ENCODE measurements at places on chromosomes 2 and 18.

DNA sequence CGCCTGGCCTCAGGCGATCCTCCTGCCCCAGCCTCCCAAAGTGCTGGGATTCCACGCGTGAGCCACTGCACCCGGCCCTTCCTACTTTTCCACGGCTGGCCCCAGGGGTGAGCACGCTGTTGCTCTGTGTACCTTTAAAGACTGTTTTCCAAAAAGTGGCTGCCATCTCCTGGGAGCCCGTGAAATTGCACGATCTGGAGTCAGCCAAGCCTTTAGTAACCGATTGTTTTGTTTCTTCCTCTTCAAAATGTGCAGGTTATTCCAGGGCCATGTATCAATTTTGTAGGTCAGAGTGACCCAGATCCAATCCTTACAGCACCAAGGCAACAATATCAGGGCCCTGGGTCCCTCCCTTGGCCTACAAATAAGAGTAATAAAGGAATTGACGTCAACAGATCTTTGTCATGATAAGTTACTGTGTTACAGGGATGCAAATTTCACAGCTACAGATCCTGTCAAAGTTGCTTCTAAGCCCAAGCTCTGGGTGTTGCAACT is 135.6 kb upstream of the ZNF236 start:
- peak; percentile 13 for DNase-seq

DNA sequence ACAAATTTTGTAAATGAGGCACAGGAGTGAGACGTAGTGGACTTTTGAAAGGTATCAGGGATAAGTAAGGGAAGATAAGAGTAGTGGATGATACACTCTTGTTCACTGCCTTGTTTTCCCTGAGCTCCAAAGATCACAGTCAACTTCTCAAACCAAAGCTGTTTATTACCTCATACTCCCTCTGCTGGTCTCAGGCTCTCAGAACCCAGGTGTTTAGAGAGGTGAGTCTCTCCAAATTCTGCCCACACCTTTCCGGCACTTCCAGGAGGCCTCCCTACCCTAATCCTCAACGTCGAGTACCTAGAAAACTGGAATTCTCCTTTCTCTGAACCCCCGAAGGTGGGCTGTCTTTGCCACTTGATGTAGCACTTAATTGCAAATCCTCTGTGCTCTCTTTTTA is 621.1 kb downstream of the BCL11A start:
- DNase-seq, result no peak

GRCh38 chr2:60735496-60736250 is 20.4 kb upstream of the PAPOLG start:
- DNase-seq, result no peak

- no peak for DNase-seq
Observed at GRCh38 chr2:10359246-10359645, 56.5 kb downstream of the HPCAL1 start.

- DNase-seq, result no peak
Observed at GRCh38 chr2:4269885-4270284, 566.5 kb downstream of the DCDC2C start.
